ENCODE measurements at places on chromosomes 12 and 14.

DNA sequence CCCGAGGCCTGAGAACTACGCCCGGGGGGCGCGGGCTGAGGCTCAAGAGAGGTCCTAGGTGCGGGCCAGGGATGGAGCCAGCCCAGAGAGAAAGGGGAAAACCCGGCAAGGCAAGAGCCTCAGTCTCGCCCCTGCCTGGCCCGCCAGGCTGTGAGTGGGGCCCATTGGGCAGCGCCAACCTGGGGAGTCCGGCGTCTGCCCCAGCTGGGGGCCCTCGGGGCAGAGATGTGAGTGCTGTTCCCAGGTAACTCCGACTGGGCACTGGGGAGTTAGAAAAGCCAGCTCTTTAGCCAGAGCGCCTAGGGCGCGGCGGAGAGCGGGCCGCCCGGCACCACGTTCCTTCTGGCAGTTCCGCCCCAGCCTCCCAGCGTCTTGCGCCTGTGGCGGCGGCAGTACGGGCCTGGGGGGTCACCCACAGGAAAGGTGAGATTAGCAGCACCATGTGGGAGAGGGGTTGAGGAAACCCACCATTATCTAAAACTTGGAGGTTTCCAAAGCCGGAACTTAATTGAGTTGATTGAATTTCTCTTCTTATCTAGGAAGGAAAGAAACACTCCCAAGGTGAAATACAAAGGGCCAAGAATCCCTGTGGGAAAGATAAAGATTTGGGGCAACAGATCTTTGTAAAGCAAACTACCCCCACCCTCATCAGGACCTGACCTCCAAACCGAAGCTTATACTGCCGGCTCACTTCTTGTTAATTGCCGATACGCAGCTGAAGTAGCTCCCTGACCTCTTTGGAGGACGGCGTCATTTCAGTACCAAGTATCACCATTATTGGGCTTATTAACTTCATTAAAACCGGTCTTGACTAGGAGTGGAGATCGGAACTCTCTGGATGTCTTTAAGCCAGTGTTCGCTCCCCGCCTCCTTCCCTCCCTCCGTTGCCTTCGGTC, 11.6 kb downstream of the OTX2 start:
- DNase-seq: no peak

- DNase-seq: no peak
Observed at GRCh38 chr12:92641291-92641690, 61.5 kb upstream of the PLEKHG7 start.

- DNase-seq: no peak
Observed at GRCh38 chr14:101855958-101856357, 94.4 kb downstream of the PPP2R5C start.

DNA sequence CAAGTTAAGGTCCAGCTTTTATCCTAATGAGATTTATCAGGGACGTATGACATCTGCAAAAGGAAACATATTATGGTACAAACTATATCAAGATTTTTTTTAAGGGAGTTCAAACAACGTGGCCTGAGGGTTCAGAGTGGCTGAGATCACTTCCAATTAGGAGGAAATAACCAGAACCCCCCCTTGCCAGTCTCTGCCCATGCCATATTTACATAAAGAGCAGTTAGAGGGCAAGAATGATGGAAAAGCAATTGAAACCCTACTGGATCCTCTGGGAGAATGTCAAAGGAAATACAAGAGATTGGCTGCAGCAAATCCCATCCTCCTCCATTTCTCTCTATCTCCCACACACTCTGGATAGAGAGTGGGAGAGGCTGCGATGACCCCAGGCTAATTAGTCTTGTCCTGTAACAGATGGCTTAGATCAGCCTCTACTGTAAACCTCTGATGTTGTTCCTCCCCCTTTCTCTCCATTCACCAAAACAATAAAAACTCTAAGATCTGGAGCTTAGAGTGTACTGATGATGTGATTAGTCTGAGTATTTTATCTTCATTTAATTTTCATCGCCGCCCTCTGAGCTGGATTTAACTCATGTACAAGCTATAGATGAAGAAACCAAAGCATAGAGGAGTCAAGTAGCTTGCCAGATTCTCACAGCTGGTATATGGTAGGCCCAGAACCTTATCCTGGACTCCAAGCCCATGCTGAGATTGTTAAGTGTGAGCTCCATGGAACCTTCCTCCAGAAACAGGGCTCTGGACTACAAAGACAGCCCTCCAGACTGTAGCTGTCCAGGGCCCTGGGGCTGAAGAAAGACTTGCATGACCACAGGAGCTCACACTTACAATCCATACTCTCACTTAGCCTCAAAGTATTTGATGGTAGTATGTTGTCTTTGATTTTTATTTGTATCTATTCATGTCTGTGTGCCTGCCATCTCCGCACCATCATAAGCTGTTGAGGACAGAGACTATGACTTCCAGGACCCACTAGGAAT, 54.1 kb upstream of the GNG2 start:
- no peak for DNase-seq

DNA sequence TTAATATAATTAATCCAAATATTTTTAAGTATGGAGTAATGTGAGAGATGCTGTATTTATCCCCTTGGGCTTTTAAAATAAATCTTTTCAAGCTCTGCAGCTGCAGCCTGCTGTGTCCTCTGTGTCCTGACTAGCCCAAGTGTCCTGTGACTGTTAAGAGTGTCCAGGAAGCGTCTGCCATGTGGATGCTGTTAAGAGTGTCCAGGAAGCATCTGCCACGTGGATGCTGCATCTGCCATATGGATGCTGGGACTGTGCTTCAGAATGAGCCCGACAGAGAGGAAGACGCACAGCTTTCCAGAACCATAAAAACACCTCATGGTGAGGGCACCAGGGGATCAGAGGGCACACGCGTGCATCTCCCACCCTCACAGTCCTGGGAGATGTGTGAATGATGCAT, 307.2 kb downstream of the ADGRD1 start:
- DNase-seq: no peak

DNA sequence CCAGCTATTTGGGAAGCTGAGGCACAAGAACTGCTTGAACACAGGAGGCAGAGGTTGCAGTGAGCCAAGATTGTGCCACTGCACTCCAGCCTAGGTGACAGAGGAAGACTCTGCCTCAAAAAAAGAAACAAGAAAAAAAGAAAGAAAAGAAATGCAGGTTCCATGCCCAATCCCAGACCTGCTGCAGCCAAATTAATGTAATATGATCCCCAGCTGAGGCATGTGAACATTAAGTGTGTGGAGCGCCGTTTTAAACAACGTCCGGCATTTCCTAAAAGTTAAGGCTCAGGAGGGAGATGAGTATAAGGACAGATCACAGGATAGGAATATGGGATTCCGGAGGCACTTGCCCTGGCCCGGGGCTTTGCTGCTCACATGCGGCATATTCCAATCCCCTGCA, 162.9 kb downstream of the KSR2 start:
- DNase-seq: no peak

- DNase-seq: no peak
Observed at GRCh38 chr12:57107456-57108155, 3.6 kb downstream of the STAT6 start.

- DNase-seq: no peak
Observed at GRCh38 chr12:52063082-52063924, 6.5 kb upstream of the ATG101 start.

DNA sequence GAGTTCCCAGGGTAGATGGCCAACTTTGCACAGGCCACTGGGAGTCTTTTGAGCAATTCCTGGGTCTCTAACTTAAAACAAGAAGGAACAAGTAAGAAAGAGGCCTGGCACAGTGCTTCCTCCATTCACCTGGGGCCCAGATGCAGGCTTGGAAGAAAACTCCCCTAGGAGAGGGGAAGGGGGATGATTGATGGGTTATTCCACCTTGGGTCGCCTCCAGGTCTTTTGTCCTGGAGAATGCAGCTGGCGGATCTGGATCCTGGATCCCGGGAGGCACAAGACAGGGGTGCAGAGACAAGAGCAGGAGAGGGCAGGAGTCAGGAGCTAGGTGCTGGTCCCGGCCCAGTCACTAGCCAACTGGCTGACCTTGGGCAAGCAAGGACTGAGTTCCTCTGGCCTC, 74.5 kb downstream of the ESRRB start:
- no peak for DNase-seq

GRCh38 chr14:92615451-92615850, 101.9 kb downstream of the RIN3 start:
- DNase-seq: no peak

DNA sequence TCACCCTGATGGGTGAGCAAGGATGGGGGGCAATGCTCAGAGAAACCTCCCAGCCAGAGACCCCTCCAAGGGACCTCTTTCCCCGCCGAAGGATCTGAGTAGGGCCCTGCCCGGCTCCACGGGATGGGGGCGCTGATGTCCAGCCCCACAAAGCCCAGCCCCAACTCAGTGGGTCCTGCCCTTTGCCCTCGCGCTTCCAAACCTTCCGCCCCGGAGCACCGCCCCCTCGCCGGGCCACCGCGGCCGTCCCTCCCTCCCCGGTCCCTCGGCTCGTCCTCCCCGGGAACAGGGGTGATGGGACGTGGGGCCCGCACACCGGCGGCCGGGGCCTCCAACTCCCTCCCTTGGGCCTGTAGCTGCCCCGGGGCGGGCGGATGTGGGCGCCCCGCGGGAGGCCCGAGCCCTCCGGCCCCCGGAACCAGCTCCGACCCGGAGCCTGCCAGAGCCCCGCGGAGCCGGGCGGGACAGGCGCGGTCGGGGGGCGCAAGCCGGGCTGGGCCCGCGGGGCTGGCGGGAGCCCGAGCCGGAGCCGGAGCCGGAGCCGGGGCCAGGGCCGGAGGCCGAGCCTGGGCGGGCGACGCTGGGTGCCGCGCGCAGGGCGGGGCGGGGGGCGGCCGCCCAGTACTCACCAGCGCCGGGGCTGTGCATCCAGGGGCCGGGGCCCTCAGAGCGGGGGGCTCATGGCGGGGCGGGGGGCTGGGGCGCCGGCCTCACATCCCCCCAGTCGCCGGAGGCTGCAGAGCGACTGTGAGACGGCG, 386 bp downstream of the HDAC7 start:
- DNase-seq: no peak

GRCh38 chr12:96132819-96133218, 61.4 kb upstream of the ELK3 start:
- no peak for DNase-seq

- DNase-seq: peak; percentile 24
Observed at GRCh38 chr12:7806863-7807487, 17.8 kb downstream of the NANOG start.
